ENCODE measurements at places on chromosomes 1 and 21. TPM values are rescaled to one million over a fixed set of nuclear protein-coding genes. Genes with fewer than 3 reads are reported as not detected.

C1orf185 gene
- not detected for polyA plus RNA-seq

FCMR gene
- polyA plus RNA-seq = 1.2 TPM

LRRC71 gene
- 1.2 TPM for polyA plus RNA-seq

FOXO6 gene
- 14.9 TPM for polyA plus RNA-seq
